IMR-90 (cell line): ENCODE measurements at places on chromosomes 2 and 18.
A peak's percentile ranks its signal among the peaks of the same experiment; 100 is the strongest.

DNA sequence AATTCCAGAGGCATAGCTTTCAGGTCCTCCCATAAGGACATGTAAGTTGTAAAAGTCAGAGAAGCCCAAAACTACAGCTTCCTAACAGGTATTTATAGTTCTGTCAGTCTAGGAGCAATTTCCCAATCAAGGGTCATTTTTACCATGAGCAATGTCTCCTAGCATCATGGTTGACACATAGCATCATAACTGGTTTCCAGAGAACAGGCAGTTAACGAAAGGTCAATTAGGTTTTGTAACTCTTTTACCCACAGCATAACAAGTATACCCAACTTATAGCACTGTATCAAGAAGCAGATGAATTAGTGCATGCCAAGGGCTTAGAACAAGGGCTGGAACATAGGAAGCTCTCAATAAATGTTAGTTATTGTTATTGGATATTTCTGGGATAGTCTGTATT is 110.1 kb downstream of the MREG start:
- DNase-seq, result no peak

DNA sequence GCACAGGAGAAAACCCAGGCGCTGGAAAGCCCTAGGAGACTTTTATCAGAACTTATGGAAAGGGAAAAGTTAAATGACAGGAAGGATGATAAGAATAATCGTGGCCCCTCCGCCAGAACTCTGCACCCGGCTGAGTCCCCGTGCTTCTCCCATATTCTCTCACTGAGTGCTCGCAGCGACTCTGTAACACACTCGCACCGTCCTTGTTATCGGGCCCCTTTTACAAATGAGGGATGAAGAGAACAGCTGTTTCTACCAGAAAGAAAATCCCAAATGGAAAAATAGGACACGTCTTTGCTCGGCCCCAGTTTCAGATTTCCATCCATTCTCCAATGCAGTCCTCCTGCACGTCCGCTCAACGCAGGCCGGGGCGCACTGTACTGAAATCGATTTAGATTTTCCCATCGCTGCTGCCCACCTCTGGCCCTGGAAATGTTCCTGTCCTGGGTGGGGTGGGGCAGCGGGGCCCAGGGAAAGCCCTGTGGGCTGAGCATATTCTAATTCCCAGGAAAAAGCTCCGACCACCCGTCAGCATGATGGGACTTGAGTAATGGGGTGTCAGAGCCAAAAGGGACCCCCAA is 66.4 kb downstream of the KCNF1 start:
- no peak for DNase-seq

GRCh38 chr2:11422901-11423435 is 43.0 kb downstream of the E2F6 start:
- no peak for DNase-seq

- no peak for DNase-seq
Observed at GRCh38 chr2:144642131-144642530, 122.2 kb upstream of the ZEB2 start.

- DNase-seq, result peak; percentile 11
Observed at GRCh38 chr2:72989770-72990556, 72.6 kb downstream of the EMX1 start.

DNA sequence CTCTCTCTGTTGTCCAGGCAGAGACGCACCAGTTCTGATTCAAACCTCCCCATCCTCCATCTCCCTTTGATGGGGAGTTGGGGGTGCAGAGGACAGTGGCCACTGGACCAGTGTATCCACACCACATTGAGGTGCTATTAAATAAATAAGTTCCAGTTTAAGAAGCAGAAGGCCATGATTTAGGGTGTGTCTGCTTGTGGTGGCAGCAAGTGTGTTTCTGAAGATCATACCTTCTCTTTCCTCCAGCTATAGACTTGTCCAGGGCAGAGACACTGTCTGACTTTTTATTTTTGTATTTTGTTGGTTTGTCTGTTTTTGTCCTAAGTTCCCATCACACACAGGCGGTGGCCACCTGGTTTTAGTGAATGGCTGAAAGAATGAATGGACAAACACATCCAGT is 16.5 kb upstream of the INO80C start:
- DNase-seq, result no peak

GRCh38 chr2:235614900-235615712 is 121.3 kb downstream of the AGAP1 start:
- peak; percentile 85 for DNase-seq

DNA sequence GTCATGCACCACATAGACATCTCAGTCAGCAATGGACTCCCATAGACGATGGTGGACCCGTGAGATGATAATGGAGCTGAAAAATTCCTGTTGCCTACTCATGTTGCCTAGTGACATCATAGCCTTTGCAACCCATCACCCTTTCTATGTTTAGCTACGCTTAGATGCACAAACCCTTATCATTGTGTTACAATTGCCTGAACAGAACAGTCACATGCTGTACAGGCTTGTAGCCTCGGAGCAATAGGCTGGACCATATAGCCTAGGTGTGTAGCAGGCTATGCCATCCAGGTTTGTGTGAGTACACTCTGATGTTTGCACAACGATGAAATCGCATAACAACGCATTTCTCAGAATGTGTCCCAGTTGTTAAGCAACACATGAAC is 221.6 kb downstream of the ALPK2 start:
- DNase-seq, result no peak

GRCh38 chr2:50791271-50791670 is 240.7 kb downstream of the NRXN1 start:
- DNase-seq, result no peak

- DNase-seq, result no peak
Observed at GRCh38 chr2:68726608-68727367, 7.8 kb upstream of the ARHGAP25 start.

DNA sequence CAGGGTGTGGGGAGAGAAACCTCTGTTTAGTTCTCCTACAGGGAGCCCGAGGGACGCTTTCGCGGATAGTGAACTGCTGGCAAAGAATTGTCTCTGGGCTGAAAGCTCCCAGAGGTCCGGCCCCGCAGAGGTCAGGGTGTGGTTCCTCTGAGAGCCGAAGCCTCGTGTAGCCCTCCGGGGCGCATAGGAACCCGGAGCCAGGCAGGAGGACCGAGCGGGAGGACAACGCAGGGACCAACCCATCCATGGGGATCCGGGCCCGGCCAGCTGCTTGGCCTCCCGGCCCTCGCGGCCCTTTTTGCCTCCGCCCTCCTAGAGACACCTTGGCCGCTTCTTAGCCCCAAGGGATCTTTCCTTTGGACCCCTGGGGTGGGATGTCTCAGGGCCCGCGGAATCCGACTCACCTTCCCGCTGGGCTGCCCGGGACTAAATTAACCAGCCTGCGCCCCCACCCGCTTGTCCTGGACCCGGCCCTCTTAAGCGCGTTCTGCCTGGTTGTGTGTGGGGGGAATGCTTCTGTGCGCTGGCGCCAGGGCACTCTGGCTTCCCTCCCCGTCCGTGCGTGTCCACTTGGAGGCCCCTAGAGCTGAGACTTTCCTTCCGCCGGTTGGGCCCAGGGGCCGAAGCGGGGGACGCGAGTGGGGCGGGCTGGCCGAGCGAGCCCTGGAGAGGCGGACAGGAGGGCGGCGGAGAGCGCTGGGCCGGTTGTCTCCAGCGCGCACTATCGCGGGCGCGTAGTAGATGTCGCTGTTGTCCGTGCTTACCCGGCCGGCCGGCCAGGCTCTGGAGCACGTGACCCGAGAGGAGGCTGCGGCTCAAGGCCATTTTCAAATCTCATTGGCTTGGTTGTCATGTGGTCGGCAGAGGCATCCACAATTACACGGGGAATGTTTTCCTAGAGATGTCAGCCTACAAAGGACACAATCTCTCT is at the start of gene HOXD10:
Gene HOXD10 (plus strand): TSS at position 896 of the 931 bp plus-strand sequence. CDS start 56 bp downstream, outside the sequence.
- no peak for DNase-seq

- DNase-seq, result peak; percentile 63
Observed at GRCh38 chr18:45775241-45775676, 50.2 kb upstream of the SIGLEC15 start.

DNA sequence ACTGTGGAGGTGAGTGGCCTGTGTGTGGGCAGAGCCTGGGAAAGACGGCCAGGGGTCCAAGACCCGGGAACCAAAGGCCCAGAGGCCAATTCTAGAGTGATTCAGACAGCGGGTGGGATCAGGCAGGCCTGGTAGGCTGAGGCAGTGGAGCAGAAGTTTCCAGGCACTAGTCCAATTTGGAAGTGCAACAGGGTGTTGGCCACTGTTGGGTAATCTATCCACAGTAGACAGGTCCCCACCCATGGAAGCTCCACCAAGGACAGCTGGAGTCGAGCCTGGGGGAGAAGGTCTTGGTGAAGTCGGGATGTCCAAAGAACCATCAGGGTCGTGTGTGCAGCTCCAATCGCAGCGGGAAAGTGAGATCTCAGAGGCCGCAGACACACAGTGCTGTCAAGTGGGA is 125.8 kb upstream of the COPS8 start:
- no peak for DNase-seq

DNA sequence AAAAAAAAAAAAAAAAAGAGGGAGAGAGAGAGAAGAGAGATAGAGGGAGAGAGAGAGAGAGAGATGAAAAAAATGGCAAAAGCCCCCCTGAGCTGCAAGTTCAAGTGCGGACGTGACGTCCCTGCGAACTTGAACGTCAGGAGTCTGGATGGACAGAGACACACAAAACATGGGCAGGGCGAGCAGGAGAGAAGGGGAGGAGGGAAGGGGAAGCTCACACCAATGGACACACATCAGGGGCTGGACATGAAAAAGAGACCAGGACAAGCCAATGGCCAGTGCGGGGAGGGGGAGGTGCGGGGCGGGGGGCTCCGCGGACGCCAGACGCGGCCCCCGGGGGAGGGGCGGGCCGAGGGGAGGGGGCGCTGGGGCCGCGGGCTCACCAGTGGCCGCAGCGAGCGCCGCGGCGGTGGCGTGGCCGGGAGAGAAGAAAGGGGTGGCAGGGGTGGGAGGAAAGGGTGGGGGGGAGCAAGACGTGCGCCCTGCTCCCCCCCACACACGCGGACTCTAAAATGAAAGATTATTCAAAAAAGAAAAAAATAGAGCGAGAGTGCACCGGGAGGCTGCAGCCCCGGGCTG is at the start of gene BCL11A:
Gene BCL11A (minus strand): TSS at position 160 of the 579 bp plus-strand sequence. CDS start 384 bp downstream, outside the sequence.
- peak; percentile 78 for DNase-seq

DNA sequence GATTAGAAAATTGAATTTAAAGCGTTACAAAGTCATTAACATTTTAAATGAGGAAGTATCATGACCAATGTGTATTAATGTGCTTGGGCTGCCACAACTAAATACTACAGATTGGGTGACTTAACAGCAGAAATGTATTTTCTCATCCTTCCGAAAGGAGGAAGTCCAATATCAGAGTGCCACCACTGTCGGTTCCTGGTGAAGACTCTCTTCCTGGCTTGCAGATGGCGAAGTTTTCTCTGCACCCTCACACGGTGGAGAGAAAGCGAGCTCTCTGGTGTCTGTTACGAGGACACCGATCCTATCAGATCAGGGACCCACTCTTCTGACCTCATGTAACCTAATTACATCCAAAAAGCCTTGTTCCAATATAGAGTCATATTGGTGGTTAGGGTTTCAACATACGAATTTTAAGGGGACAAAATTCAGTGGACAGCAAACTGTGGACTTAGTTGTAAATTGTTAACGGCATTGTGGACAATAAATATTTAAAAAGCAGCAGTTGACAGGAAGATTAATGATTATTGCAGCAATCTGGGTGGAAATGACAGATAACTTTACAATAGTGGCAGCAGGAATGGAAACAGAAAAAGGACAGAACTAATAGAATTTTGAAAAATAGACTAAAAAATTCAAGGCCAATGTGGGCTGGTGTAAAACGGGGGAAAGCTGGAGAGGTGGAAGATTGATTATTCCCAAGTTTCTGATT is 35.1 kb upstream of the CYRIA start:
- no peak for DNase-seq

DNA sequence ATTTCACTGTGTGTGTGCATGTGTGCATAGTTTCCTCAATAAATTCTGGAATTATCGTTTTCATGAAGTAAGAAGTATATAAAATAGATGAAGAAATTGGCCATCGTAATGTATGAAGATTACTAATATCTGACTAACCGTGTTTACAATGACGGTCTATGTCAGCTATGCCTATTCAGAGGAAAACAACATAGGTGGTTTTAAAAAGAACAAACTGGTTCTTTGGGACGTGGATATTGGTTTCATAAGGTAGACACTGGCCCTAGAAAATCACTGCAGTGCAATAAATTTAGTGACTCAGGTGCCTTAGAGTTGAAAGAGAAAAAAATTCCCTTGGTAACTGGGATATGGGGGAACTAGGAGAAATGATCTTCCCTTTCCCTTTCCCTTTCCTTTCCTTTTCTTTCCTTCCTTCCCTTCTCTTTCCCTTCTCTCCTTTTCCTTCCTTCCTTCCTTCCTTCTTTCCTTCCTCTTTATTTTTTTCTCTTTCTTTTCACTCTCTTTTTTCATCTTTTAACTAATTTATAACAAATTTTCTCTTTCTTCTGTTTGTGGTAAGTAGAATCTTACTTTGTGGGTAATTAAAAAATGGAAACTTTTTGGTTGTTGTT is 36.4 kb downstream of the MAP2 start:
- no peak for DNase-seq

GRCh38 chr2:176812246-176812775 is 400.3 kb upstream of the HNRNPA3 start:
- DNase-seq, result no peak

DNA sequence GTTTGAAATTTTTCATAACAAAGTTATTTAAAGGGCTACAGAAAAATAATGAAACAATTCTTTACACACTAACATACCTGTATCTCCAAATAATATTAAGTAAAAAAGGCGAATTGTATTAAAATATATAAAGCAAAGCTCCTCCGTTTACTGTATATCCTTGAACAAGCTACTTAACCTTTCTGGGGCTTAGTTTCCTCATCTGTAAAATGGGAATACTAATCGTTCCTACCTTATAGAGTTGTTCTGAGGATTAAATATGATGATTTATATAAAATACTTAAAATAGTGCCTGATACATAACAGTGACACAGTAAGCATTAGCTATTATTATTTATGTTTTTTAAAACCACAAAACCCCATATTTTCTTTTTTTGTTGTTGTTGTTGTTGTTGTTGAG is 13.3 kb downstream of the SLC25A12 start:
- no peak for DNase-seq

- DNase-seq, result no peak
Observed at GRCh38 chr2:1748741-1749488, 4.6 kb upstream of the PXDN start.

- no peak for DNase-seq
Observed at GRCh38 chr2:95272781-95273180, 1.5 kb upstream of the PROM2 start.
